Hypothalamus (tissue), 51 donors: ENCODE measurements at places on chromosomes 7 and 10.

DNA sequence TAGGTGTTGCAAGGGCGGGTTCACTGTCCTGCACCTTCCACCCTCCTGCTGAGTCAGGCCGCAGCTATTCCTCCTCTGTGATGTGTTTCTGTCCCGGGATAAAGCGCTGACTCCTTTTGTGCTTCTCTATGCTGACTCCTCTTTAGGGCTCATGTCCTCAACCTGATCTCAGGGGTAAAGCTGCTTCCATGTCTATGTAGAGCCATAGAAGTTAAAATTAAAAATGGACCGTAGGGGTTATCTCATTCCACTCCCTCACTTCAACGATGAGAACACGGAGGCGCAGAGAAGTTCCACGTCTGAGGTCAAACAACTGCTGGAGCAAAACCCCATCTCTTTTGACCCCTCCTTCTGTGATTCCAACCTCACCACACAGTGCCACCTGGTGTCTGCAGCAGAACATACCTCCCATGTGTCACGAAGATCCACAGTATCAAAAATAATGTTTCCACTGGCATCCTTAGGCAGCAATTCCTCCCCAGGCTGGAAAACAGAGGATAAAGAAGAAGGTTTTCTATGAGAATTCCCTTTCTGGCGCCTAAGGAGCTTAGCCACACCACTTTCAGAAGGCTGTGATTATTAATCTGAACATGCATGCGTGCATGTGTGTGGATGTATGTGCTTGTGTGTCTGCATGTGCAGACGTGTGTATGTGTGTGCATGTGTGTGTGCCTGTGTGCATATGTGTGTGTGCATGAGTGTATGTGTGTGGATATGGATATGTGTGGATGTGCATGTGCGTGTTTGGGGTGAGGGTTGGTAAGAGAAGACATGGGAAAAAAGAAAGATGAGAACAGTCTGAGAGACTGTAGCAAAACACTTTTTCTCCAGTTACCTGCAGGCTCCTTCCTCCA lies 81.2 kb upstream of the UCN3 start:
- DNase-seq, result no peak

DNA sequence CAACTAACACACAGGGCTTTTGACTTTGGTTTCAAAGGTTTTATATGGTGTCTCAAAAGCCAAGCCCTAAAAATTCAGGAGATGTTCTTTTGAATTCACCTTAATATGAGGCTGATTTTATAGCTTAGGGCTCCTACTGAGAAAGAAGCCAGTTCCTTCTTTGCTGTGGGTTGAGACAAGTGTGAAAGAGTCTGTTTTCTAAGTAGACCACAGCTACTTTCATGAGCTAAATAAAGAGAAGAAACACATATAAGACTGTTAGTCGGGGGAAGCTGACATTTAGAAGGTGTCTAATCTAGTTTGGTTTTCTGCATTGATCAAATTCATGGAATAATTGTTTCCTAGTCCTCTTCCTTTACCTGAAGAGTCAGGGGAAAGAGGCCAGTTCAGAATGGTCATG lies 332.1 kb upstream of the CELF2 start:
- DNase-seq, result no peak

GRCh38 chr10:21764466-21765189 lies 230.6 kb downstream of the MLLT10 start:
- no peak for DNase-seq

DNA sequence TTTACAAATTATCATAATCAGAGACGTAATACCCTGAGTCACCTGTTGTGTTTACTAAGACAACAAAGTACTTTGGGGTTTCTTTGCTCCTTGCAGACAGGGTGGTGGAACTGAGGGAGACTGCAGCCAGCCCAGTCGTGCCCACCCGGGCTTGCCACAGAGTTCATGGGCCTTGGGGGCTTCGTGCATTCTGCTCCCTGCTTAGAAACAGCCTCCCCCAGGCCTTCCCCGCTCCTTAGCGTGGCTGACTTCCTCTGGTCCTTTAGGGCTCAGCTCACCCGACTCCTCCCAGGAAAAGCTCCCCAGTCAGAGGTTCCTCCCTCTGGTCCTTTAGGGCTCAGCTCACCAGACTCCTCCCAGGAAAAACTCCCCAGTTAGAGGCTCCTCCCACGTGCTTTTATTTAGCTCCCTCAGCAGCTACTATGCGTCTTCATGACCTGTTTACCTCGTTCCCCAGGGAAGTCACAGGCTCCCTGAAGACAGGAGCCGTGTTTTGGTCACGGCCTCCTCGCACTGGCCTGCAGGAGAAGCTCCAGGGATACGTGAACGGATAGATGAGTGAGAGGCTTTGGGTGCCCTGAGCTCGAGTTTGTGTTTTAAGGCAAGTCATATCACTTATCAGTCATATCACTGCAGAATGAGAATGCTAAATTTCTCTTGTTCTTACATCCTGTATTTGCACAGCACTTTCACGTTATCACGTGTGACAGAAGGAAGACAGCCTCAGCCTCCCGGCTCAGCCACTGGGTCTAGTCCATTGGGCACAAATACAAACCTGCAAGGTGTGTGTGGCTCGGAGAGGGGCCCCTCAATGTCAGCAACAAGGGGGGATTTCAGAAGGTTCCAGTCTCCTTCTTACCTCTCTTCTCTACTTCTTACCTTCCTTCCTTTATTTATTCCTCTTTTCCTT lies 52.7 kb upstream of the VIPR2 start:
- DNase-seq, result no peak

DNA sequence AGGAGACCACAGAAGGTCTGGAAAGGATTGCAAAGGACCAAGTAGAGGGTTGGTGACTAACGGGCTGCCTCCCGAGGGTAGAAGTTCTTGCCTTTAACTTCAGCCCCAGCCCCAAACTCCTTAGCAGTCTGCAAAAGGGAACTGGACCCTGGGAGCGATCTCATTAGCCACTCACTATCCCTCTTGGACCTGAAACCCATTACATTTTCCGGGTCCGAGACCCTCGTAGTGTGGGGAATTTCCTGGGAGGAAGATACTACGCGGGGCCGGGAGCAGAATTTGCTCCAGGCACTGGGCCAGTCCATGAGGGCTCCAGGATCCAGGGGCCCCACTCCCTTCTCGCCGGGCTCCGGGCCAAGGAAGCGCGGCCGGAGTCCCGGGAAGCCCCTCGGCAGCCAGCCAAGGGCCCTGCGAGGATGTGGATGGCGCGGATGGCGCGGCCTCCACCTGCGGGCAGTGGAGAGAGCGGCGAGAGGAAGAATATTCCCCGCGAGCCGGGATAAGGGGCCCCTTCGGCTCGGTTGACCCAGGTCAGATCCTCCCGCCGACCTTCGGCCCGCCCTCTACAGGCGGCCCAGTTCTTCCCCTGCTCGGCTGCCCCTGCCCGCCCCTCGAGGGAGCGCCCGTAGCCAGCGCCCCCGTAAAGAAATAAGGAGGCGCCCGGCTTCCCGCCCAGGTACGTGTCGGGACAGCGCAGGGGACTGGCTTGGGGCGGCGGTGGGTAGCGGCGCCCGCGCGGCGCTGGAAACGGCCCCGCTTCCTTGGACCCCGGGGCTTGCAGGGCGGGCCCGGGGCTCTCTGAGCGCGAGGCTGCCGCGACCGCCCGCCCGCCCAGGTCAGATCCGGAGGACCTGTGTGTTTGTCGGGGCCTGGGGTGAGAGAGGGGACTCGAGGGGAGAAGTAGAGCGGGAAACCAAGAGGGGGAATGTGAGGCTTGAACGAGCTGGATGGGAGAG lies at the start of gene MYO3A:
MYO3A (plus strand) TSS at position 577 of the 956 bp plus-strand sequence. CDS start 17,882 bp downstream, outside the sequence.
- no peak for DNase-seq

DNA sequence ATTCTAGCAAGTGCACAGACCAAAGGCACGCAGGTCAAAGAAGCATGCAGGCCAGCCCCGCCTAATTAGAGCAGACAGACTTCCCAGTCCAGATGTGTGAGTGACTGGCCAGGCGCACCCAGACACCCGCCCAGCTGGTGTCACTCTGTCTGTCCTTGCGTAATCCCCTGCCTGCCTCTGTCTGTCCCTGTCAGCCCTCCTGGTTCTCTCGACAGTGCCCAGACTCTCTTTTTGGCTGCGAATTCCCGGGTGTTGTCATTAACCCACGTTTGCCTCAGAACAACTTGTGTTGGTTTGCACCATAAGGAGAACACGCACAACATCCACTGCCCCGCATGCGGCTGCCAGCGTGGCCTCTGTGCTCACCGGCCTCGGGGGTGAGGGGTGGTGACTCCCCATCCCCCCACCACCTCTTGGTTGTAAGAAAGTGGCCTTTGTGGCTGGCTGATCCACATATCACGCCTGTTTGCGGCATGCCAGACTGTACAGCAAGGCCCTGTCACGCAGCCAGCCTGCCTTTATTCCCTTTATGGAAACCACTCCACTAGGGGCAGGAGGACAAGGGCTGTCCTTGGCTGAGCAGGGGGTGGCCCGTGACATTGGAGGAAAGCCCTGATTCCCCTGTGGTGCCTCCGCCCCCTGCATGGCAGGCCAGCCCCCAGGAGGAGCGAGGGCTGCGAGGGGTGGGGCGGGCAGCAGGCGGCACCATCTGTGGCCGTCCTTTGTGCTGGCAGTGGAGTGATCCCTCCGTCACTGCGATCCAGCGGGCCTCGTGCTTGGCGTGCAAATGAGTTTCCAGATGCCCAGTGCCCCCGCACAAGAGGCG lies 72.8 kb upstream of the PPIF start:
- peak; percentile 89 for DNase-seq

- no peak for DNase-seq
Measured at GRCh38 chr7:121002048-121002756, 13.7 kb downstream of the CPED1 start.

- no peak for DNase-seq
Measured at GRCh38 chr7:45219130-45219529, 61.5 kb downstream of the RAMP3 start.

DNA sequence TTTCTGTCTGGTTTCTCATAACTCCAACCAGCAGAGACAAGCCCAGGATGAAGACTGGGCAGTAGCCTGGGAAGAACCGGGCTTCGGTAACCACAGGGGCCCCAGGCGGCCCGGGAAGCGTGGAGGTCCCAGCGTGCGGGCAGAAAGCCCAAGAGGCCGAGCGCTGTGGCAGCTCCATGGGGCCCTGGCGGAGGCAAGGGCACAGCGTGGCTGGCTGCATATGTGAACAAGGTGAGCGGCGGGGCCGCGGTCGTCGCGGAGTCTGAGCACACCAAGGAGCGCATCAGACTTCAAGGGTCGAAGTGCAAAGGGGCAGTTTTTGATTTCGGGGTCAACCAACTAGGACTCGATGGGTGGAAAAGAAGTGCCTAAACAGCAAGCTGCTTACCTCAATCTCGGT lies 45.9 kb downstream of the AKR1D1 start:
- DNase-seq, result no peak

DNA sequence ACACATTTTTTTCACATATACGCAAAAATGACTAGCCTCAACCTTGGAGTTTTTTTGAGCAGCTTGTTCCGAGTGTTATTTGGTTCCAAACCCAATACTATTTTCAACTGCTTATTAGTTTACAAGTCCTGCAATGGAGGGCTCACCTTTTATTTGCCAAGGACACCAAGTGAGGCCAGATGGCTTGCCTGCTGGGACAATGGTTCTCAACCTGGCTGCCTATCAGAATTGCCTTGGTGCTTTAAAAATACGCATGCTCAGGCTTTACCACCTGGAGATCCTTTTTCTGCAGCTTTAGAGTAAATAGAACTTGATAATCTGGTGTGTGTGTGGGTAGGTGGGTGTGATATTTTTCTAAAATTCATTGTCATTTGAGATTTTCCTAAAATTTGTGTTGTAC lies 276.8 kb downstream of the MTERF1 start:
- no peak for DNase-seq

GRCh38 chr7:71507680-71508602 lies 376.0 kb downstream of the GALNT17 start:
- no peak for DNase-seq

- DNase-seq, result peak; percentile 36
Measured at GRCh38 chr10:102009801-102010425, 46.1 kb downstream of the ARMH3 start.

GRCh38 chr7:158484801-158485531 lies 102.7 kb downstream of the PTPRN2 start:
- no peak for DNase-seq

DNA sequence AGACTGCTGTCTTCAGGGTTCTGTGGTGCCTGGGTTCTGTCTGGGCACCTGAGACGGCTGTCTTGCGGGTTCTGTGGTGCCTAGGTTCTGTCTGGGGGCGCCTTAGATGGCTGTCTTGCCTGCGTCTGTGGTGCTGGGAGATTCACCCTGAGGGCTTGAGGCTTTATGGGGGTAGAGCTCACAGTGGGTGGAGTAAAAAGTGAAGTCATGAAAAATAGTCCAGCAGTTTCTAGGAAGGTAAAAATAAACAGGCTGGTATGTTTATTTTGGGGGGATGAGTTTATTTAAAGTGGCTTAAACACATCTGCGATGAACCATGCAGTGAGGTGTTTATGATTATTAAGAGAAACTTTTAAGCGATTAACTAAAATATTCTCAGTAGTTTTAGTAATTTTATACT lies 64.2 kb downstream of the NKX6-2 start:
- no peak for DNase-seq

DNA sequence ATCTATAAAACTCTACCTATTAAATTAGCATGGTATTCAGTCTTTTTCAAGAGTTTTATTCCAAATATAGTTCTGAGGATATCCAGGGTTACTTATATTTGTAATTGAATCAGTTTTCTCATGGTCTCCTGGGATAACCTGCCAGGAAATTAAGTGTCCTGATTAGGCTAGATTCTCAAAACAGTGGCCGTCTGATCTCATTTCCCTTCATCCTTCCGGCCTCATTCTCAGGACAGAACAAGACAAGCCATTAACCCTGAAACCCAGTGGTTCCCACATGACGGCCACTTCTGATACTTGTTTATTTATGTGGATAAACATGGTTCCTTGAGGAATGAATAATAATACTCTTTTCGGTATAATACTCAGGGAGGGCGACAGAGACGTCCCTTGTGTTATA lies 417.6 kb upstream of the POT1 start:
- DNase-seq, result no peak

DNA sequence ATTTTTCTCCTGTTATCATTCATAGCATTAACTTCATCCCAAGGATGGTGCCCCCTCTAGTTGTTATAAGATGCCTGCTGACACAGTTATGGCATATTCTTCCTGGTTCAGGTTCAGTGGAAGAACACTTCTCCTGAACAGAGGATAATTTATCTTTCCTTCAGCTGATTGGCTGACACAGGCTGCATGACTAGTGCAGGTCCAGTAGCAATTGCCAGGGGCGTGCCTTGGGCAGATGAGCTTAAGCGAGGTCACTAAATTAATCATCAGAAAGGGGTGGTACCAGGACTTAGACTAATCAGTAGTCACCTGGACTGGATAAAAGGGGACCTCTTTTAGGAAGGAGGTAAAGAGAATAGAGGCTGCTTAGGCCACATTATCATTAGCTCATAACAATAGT lies 42.3 kb downstream of the BZW2 start:
- no peak for DNase-seq

- no peak for DNase-seq
Measured at GRCh38 chr7:105799677-105800076, 76.7 kb downstream of the ATXN7L1 start.

DNA sequence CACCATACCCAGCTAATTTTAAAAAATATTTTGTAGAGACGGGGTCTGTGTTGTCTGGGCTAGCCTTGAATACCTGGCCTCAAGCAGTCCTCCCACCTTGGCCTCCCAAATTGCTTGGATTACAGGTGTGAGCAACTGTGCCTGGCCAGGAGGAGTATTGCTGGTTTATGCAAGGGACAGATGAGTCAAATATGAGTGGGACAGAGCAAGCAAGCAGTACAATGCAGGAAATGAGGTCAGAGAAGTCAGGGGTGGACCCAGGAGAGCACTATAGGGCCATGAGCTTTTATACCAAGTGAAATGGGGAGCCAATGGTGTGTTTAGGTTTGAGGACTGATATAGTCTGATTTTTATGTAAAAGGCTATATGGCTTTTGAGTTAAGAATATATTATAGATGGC lies 6.3 kb downstream of the TSPAN13 start:
- no peak for DNase-seq
